Activated CD8-positive, alpha-beta memory T cell treated with anti-CD3 and anti-CD28 coated beads, Interleukin-2, amount 50 U/mL, for 4 hours (primary cell): ENCODE measurements at places on chromosomes 7 and 10.

GRCh38 chr10:70930263-70931000, 42.1 kb upstream of the PCBD1 start:
- DNase-seq = no peak

GRCh38 chr10:50219200-50219599, 32.1 kb downstream of the ASAH2 start:
- no peak for DNase-seq

DNA sequence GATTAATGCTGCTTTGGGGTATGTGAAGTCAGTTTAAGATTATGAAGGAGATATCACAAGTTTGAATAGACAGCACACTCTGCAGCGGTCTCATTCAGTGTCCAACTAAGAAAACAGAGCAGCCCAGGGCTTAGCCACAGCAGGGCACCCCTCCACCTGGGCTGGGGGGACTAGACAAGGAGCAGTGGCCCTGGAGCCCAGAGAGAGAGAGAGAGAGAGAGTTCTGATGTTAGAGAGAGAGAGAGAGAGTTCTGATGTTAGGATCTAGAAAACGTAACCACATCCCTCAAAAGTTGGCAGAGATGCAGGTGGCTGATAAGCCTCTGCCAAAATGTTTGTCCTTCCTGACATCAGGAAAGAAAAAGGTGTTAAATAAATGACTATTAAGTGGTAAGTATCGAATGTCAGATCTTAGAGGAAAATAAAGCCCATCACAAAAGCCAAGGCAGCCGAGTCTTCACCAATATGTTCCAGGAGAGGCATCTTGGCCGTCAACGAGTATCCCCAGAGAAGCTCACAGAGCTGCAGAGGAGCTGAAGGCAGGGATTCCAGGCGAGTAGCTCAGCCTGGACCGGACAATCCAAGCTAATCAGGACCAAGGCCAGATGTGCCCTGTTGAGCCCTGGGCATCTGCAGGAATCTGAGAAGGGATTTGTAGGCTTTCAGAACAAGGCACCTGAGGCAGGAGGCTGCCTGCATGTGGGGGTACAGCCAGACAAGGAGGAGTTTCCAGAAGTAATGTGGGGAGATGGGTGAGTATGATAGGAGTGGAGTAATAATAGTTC, 150.1 kb upstream of the TCF7L2 start:
- no peak for DNase-seq

DNA sequence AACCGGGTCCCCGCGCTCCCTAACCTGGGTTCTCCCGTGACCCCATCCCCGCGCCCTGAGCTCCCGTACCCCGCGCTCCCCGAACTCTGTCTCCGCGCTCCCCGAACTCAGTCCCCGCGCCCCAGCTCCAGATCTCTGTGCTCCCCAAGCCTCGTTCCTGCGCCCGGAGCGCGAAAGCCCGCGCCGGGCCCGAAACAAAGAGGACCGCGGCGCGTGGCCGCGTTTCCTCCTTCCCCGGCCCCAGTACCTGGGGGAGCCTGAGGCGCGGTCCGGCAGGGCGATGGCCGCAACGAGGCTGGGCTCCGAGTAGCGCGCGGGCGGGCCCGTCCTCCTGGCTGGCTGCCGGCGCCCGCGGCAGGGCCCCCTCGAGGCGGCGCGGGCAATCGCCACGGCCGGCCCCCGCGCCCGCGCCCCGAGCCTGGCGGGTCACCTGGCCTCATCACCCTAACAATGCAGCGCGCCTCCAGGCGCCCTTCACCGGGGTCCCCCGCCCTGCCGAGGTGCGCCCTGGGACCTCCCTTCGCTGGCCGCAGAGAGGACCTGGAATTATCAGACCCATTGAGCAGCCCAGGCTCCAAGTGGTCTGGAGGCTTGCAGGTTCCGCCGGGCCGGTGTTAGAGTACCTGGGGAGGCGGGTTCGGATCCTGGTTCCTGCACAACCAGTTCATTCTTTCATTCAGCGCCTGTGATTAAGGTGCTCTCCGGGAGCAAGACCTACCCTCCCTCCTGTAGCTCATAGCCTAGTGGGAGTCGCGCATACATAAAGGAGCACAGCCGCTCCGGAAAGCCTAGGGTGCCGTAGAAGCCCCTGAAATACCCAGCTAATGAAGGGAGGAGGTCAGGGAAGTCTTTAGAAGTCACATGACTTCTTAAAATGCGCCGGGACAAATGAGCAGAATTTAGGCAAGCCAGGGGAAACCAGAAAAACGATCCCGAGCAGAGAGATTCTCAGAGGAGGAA, at the start of gene TNS3:
Gene TNS3 (minus strand): TSS at position 308 of the 960 bp plus-strand sequence. CDS start 142,475 bp downstream, outside the sequence.
- no peak for DNase-seq

DNA sequence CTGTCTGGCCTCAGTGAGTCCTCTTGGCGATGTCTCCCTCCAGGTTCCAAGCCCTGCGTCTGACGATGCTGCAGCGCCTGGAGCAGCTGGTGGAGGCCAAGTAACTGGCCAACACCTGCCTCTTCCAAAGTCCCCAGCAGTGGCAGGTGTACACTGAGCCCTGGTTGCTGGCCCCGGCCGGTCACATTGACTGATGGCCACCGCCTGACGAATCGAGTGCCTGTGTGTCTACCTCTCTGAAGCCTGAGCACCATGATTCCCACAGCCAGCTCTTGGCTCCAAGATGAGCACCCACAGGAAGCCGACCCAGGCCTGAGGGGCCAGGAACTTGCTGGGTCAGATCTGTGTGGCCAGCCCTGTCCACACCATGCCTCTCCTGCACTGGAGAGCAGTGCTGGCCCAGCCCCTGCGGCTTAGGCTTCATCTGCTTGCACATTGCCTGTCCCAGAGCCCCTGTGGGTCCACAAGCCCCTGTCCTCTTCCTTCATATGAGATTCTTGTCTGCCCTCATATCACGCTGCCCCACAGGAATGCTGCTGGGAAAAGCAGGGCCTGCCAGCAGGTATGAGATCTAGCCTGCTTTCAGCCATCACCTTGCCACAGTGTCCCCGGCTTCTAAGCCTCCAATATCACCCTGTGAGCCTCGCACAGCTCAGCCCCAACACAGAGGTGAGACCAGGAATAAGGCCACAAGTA, 7.3 kb upstream of the ZNF22 start:
- peak; percentile 8 for DNase-seq

DNA sequence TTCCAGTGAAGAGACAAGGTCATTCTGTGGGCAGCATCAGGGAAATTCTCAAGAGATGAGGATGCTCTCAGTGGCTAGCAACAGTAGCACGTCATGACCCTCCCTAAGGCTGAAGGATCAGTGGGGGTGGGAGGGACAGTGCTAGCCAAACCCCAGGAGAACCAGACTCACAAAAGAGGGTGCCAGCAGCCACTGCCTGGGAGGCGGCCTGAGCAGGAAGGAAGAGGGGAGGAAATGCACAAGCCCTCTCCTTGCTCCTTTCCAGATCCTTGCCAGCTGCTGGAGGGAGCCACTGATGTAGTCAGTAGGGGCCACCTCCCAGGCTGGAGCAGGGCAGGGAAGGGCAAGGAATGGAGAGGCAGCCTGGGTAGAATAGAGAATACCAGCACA, 302.7 kb downstream of the RPS24 start:
- DNase-seq = no peak

GRCh38 chr10:88670497-88670896, 6.3 kb downstream of the LIPF start:
- DNase-seq = no peak

GRCh38 chr7:16431646-16432424, 10.5 kb upstream of the CRPPA start:
- DNase-seq = no peak

DNA sequence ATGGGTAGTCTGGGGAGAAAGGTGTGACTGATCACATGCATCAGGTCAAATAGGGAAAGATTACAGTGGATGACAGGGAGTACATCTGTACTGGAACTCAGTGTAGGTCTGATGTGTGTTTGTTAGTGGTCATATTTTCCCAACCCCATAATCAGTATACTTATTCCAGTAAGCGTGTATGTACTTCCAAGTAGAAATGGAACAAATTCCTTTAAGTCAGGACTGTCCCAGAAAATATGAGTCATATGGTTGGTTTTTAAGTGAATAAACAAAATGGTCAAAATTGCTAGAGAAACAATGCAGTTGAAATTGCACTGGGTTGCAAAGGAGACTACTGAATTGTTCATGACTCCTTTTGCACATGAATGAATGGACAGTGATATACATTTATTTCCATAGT, 118.8 kb upstream of the MYO3A start:
- DNase-seq = no peak

DNA sequence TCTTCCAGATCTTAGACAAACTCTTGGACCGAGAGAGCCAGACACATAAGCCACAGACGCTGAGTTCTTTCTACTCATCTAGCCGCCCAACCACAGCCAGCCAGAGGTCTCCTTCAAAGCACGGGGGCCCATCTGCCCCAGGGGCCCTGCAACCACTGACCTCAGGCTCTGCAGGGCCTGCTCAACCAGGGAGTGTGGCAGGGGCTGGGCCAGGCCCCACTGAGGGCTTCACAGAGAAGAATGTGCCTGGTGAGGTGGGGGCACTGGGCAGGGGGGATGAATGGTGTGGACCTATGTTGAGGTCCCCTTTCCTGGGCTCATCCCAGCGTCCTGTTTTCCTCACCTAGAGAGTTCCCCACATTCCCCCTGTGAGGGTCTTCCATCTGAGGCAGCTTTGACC, 11.4 kb downstream of the ZSWIM8 start:
- no peak for DNase-seq

DNA sequence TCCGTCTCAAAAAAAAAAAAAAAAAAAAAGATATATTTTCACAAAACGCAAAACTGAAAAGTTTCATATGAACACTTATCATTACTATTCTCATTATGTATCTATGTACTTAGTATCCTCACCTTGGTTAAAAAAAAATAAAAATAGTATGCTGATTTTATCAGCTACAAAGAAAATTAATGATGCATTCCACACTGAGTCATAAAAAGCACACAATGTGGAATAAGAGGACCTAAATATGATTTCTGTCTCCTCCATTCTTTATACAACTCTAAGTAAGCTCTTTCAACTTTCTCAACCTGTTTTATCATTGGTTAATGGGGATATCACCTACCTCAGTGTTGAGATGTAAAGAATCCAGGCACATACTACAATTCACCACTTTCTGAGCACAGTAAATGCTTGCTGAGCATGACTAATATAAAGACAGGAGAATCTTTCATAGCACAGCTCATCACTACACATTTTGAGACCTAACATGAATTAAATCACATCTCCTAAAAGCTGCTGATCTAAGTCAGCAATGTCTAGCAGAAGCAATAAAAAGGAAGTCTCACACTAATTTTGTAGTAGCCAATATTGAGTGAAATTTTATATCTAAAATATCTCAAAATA, 2.7 kb downstream of the SNX13 start:
- DNase-seq = no peak

GRCh38 chr7:123329988-123330643, 130.3 kb upstream of the SLC13A1 start:
- no peak for DNase-seq

DNA sequence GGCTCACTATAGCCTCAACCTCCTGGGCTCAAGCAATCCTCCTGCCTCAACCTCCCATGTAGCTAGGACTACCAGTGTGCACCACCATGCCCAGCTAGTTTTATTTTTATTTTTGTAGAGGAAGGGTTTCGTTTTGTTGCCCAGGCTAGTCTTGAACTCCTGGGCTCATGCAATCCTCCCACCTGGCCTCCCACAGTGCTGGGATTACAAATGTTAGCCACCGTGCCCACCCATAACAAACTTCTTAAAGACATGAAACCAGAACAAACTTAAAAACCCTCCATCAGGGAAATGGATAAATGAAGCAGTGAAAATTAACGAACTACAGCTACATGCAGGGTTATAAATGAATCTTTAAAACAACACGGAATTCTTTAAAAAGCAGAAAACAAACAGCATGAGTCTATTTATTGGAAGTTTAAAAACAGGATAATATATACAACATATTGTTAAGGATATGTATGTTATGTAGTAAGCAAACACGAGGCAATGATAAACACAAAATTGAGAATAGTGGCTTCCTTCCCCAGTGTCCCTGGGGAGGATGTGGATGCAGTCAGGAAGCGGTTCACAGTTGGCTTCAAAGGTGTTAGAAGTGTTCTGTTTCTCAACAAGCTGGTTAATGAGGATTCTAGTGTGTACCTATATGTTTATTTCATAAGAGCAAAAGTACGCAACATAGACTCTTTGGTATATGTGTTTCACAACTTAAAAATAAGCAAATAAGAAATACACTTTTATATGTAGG, 128.2 kb upstream of the IMMP2L start:
- no peak for DNase-seq

DNA sequence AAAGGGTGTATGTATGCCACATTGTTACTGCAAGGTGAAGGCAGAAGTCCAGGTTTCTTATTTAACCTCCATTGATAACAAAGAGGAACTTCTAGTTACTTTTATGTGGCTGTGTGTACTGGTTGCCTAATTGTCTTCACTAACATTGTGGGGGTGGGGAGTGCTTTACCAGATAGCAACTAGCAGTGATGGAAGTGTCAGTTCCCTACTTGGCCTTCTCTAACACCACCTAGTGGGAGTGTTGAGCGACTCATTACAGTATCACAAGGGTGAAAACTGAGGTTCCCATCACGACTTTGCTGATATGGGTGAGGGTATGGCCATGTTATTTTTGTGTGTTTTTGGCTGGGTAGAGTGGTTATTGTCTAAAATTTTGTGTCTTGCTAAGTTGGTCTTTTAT, 274.4 kb downstream of the THSD7A start:
- no peak for DNase-seq

- DNase-seq = no peak
These were observed 9.2 kb upstream of the SYPL1 start for GRCh38 chr7:106121189-106121810.

DNA sequence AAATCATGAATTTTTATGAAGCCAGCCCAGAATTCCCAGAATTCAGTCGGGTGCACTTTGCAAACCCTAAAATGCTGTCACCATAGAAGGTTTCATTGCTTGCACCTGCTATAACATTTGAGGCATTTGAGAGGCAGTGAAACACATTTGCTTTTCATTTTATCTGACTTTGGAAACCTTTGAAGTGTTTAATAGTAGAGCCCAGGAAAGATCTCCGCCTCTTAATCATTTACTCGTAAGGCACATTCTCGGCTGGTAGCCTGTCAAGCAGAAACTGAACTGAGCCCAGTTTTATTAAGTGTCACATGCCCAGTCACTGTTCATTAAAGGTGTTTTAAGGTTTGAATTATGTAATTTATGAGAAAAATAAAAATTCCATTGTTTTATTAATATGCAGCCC, 247.6 kb downstream of the EMX2 start:
- DNase-seq = no peak

GRCh38 chr7:137893143-137893742, 46.5 kb upstream of the DGKI start:
- no peak for DNase-seq

DNA sequence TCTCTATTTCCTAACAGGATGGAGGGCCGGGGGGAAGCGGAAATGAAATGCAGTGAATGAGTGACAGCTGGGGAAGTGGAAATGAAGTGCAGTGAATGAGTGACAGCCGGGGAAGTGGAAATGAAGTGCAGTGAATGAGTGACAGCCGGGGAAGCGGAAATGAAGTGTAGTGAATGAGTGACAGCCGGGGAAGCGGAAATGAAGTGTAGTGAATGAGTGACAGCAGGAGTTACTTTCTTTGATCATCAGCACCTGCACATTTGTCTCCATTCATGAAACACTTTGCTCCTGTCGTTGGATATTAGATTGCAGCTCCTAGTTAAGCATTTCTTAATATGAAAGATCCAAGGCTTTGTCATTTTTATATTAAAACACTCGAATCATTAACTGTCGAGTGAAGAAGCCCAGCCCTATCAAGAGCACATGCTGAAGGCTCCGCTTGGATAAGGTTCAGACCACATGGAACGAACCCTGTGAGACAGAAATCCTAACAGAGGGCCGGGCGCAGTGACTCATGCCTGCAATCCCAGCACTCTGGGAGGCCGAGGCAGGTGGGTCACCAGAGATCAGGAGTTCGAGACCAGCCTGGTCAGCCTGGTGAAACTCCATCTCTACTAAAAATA, 406.0 kb upstream of the ADARB2 start:
- DNase-seq = no peak
